NCI-H510A treated with DMSO at 0.1 percent for 48 hours (cell line): ENCODE measurements at places on chromosomes 2 and 18.

DNA sequence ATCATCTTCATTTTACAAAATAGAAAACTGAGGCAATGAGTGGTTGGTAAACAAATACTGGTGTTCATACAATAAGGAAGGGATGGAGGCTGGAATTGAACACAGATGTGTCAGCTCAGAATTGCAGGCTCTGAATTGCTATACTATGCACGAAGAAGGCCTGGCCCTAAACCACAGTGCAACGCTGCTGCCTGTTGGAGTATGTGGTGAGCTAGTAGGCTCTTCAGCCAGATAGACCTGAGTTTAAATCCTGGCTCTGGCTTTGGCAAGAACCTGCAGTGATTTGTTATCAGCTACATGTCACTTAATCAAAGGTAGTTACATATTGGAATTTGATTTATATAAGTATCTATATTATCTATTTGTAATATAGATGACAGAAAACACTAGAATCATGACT, 1602.4 kb upstream of the CELF4 start:
- DNase-seq = no peak

DNA sequence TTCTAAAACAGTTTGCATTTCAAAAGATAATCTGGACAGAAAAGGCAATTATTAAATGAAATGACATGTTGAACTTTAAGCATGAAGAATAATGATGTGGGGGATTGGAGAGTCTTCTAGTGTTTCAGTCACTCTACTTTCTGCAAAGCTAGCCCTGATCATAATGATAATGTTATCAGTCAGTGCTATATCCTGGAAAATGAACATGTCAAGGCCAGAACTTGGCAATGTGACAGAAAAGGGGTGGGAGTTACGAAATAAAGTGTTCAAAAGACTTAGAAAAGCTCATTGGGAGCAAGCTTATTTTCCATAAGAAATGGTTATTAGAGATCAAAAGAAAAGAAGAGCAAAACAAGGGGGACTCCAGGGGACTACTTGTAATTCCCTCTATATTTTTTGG, 288.5 kb upstream of the SLC8A1 start:
- DNase-seq = no peak

DNA sequence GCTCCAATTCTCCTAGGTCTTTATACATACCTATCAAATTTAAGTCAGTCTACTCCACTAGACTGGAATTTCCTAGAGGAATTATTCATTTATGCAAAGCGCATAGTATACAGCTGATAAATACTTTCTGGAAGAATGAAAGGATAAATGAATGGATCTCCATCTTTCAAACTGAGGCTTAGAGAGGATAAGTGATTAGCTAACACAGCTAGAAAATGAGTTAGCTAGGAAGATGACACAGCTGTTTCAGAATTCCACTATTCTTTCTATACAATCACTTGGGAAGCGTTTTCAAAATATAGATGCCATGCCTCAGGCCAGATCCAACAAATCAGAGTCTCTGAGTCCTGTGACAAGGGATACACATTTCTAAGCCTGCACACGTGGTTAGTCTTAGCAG, 1146.6 kb upstream of the ZEB2 start:
- DNase-seq = no peak

GRCh38 chr2:156319811-156320485, 12.6 kb downstream of the NR4A2 start:
- DNase-seq = no peak

GRCh38 chr2:65424391-65424790, 8.0 kb downstream of the SPRED2 start:
- no peak for DNase-seq

DNA sequence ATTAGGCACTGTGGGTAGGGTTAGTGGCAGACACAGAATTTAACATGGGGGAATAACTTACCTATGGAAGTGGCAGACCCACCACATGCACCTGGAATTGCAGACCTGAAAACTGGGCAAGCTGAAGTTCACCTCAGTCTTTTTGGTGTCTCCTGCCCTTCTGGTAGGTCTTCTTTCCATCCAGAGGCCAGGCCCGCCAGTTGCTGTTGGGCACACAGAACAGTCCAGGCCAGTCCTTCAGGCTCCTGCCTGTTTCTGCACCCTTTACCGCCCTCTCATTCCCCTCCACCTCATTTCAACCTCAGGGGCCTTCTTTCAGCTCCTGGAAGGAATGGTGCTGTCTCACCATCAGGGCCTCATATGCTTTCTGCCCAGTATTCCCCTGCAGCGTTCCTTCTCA, 358.9 kb upstream of the ETAA1 start:
- no peak for DNase-seq

DNA sequence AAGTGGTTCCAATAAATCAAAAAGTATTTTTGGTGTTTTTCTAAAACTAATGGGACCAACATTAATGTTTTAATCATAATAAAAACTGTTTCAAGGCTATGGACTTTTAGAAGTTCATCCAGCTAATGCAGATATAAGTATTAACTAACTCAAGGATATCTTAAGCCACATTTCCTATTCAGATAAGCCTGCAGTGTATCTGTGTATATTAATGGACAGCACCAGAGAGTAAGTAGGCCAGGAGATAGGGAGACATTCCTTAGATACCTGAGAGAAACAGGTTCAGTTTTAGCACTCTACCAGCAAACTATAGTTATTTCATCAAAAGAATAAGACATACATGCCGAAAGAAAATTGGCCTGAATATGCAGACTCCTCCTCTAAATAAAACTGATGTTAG, 27.3 kb downstream of the PREPL start:
- DNase-seq = no peak

- no peak for DNase-seq
Measured at GRCh38 chr2:229405796-229406195, 134.7 kb upstream of the PID1 start.

DNA sequence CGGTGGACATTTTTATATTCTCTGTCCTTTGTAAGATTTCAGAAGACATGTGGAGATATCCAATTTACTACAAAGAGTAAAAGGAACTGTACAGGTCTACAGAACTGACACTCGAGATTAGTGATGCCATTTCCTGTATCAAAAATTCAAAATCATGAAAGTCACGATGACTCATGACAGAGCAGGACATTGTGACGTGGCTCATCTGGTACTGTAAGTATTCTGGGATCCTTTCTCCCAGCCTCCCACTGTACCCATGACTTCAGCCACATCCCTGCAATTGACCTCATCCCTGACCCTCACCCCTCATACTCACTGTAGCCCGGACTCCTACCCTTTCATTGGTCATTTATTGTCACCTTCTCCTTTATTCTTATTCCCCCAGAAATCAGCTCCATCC, 736.5 kb downstream of the EPHA4 start:
- DNase-seq = no peak

DNA sequence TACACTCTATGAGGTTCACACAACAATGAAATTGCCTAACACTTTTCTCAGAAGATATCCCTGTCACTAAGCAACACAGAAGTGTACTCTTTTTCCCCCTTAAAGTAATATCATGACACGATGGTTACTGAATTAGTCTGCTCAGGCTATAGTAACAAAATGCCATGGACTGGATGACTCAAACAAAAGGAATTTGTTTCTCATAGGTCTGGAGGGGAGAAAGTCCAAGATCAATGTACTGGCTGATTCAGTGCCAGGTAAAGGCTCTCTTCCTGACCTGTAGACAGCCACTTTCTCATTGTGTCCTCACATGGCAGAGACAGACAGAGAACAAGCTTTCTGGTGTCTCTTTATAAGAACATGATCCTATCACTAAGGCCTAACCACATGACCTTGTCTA, 211.9 kb downstream of the RBM43 start:
- DNase-seq = no peak

DNA sequence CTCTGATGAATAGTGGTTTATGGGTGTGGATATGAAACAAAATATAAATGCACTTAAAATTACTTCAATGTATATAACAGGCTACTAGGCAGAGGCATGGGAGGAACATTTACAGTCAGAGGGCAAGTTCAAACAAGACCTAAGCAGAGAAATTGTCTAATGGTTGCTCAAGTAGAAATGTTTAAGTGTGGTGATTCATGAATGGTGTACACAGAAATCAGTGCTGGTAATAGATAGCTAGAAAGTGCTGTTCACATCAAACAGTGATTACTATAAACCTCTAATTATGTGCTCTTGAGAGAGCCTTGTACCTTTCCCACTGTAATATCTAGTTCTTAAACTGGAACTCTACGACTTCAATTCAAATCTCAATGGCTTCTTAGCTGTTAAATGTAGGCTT, 485.1 kb downstream of the NRXN1 start:
- peak; percentile 82 for DNase-seq

DNA sequence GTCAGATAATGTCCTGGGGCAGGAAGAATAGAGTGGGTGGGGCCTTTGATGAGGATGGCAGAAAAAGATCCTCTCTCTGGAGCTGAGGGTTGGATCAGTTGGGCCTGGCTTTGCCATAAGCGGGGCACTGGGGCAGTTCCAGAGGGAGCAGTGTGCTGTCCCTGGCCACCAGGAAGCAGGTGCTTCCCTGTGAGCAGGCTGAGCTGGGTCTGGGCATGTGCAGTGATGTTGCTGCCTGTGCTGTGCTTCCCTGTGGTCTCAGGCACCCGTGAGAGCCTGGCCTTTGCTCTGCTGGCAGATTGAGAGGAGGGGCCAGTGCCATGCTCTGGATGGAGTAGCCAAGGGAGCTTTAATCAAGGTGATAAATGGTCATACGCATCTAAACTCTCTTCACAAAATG, 14.6 kb upstream of the NPPC start:
- peak; percentile 27 for DNase-seq

DNA sequence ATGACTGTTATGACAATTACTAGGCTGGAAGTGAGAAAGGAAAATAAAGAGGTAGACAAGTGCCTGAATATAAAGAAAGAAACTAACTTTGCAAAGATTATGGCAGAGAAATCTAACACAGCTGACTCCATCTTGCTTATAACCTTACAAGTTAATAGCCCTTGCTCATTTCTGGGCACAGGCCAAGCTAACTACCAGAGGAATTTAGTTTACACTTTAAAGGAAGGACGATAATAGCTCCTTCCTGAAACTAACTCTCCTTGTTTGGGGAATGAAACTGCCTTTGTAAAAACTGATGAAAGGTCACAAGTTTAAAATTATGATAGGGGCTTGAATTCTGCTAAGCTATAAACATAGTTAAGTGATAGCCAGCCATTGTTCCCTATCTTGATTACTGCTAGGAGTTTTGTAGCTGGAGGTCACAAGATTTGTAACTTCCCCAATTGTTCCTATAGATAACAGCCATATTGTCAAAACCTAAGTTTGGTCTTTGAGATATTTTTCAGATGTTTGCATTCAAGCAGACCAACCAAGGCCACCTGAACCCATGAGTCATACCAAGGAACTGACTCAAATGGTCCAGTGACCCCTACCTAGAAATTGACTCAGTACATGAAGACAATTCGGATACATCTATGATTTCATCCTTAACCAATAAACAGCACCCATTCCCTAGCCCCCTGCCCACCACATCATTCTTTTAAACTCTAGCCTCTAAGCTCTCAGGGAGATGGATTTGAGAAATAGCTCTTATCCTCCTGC, 209.2 kb upstream of the LRATD1 start:
- no peak for DNase-seq

DNA sequence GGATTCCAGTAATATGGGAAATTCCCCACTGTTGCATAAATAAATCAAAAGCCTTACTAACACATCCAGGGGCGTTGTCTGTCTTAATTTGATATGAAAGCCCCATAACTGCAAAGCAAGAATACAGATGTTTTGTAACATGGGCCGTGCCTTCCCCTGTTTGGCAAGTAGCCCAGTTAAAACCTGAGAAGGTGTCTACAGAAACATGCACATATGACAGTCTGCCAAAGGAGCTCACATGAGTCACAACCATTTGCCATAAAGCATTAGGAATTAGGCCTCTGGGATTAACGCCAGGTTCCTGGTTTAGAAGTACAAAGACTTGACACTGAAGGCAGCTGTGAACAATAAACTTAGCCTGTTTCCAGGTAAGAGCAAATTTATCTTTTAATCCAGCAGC, 43.1 kb upstream of the LONRF2 start:
- DNase-seq = no peak

DNA sequence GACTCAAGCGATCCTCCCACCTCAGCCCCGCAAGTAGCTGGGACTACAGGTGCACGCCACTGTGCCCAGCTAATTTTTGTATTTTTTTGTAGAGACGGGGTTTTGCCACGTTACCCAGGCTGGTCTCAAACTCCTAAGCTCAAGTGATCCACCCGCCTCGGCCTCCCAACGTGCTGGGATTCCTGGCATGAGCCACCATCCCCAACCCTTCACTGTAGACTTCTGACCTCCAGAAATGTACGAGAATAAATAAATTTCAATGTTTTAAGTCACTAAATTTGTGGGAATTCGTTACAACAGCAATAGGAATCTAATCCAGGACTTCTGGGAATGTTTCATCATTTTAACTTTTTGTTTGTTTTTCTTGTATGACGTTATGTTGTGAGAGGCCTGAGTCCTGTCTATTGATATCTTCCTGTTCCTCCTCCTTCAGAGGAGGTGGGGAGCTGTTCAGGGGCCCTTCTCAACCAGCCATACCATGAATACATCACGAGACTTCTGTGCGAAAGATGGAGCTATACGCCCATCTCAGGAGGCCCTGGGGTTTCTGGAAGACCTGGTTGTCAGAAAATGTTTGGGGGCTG, 40.0 kb downstream of the TEX44 start:
- DNase-seq = no peak

- DNase-seq = no peak
Measured at GRCh38 chr18:25921677-25922421, 168.6 kb downstream of the SS18 start.

- DNase-seq = no peak
Measured at GRCh38 chr18:54684784-54685183, 93.7 kb downstream of the DYNAP start.

GRCh38 chr2:233831011-233831721, 23.2 kb downstream of the HJURP start:
- no peak for DNase-seq

DNA sequence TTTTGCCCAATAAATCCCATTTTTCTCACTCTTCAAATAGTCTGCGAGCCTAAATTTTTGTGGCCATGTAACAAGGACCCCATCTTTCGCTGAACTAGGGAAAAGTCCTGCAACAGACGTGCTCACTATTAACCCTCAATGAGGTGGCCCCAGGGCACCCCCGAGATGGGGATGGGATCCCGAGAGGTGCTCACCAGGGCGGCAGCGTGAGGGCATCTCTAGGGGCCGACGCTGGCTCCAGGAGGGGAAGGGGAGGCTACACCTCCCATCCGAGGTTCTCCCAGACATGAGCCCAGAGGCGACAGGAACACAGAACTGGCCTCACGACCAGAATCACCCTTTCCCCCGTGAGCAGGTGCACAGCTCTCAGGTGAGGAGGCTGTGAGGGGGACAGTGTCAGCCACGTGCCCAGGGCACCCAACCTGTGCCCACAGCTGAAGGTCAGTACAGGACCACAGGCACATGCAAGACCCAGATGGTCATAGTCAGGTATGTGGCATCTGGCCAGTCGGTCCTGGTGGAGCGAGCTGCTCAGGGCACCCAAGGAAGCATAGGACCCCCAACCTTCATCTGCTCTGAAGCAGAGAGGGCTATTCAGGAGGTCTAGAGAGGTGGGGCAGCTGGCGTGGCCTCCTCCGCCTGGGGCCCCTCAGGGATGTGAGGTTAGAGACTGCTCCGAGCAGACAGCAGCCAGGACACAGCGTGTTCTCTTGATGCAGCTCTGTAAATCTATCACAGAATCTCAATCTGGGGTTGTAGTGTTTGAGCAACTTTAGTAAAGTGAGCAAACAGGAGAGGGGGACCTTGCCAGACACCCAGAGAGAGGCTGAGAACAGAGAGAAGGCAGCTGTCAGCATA, 62.8 kb downstream of the PXDN start:
- no peak for DNase-seq
